ENCODE measurements at places on chromosomes 5 and 9.

DNA sequence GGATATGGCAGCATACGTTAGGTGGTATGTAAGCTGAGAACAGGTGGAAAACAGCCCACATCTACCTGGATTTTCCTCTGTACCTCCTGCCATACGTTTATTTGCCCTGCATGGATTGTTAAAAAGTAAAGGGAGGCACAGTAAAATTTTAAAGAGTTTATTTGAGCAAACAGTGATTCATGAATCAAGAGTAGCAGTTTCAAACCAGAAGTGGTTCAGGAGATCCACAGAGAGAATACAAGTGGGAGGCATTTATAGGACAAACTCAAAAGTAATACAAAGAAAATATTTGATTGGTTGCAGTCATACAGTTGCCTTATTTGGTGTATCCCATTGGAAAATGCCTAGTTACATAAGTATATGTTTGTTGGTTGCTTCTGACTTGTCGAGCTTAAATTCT is 117.6 kb downstream of the FAM170A start:
- DNase-seq, result no peak

DNA sequence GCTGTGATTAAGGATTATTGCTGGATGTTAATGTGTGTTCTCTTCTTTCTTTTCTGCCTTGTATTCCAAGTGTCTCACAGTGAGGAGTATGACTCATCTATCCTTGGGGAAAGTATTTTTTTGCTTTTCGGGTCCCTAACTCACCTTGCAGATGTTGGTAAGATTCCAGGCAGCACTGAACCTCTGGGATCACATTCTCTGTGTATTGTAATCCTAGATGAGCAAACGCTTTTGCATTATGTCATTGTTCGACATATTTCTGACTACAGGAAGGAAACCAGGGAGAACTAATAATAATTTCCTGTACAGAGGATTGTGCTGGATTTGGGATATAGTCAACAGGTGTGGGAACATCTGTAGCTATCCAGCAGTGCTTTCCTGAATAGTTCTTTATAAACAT is 246.1 kb upstream of the TUT7 start:
- DNase-seq, result no peak

- peak; percentile 88 for DNase-seq
Observed at GRCh38 chr5:146048994-146049703, 56.2 kb downstream of the PLAC8L1 start.

GRCh38 chr5:122342256-122342655 is 30.2 kb downstream of the SNCAIP start:
- DNase-seq, result no peak

DNA sequence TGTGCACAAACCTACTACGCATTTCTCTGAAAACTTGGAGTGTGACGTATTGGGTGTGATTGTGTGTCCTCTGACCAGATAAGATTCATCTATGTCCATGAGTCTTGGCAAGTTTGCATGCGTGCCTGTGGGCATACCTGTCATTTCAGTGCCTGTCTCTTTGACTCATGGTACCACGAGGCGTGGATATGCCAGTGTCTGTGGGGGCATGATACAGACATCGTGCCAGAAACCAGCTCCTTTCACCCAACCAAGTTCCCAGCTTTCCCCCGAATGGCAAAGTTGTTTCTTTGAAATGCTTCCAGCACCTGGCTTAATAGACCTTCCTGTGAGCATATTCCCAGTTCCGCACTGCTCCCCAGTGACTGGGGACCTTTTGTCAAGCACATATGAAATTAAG is 241.9 kb upstream of the MVB12B start:
- DNase-seq, result no peak

- no peak for DNase-seq
Observed at GRCh38 chr5:113344973-113345940, 89.5 kb downstream of the TSSK1B start.

- no peak for DNase-seq
Observed at GRCh38 chr9:70091572-70091971, 47.9 kb downstream of the MAMDC2 start.

DNA sequence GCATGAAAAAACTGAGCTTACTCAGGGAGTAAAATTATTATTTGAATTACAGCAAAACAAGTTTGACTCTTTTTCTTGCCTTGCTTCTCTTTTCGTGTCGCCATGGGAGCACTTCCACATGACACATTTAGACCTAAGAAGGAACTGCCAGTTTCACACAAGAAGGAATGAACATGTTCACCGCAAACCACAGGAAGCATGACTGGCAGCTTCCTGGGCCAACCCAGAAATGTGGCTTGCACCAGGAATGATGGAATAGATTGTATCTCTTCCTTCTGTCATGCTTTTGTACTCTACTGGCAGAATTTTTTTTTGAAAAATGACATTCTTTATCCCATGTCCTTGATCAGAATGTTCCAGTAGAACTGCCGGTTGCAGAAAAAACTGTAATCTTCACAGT is 32.9 kb upstream of the MAN2A1 start:
- peak; percentile 83 for DNase-seq

DNA sequence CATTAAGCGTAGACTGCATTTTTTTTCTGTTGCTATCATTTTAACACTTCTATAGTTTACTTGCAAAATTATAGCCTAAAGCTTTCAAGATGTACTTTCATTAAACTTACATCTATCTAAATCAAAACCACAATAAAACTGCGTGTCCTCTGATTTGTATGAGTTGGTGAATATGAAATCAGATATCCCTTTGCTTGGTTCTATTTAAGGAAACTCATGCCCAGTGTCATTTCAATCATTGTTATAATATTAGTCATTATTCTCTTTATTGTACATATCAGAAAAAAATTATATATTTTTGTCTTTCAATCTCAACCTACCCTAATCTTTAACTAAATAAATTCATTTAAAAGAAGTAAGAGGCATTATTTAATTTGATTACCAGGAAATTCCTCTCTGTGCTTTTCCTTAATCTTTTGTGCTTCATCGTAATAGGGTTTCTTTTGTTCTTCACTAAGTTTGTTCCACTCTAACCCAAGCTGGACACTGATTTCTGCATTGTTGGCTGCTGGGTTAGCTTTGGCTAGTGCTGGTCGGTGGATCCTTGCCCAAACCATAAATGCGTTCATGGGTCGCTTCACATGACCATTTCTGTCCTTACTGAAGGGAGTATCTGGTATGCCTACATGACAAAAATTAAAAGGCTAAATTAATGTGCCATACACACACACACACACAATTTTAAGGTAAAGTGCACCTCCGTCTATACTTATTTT is 3.8 kb downstream of the SOX30 start:
- no peak for DNase-seq

GRCh38 chr9:77725820-77726219 is 77.7 kb upstream of the GNA14 start:
- DNase-seq, result no peak

GRCh38 chr5:142262683-142263082 is 62.1 kb downstream of the SPRY4 start:
- no peak for DNase-seq

DNA sequence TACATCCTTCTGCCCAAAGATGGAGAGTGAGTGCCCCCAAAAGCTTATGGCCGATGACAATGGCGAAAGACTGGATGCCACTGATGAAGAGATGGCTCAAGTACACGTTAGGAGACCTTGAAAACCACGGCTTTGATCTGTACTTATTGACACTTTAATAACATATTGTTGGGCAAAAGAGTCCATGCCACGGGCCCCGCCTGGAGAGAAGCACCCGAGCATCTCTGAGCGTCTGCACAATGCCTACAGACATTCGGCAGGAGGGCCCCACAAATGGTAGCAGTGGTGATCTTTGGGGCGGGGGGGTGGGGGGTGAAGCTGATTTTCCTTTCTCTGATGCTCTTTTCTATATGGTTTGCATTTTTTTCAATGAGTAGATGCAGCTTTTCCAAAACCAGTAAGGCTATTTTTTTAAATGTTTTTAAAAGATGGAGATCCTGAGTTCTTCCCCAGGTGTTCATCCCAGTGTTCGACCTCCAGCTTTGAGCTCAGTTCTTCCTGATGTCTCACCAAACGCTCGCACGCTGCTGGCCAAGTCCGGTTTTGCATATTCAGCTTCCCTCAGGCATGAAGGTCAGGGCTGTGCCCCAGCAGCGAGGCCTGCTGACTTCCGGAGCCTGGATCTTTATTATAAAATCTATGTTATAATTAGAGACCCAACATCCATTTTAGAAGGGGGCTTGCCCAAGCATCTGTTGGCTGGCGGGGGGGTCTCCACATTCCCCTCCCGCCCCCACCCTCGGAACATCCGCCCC is 34.3 kb upstream of the BARHL1 start:
- no peak for DNase-seq

- DNase-seq, result peak; percentile 72
Observed at GRCh38 chr5:76715736-76716455, at the start of gene F2R. F2R (plus strand) TSS chr5:76716126; CDS start chr5:76716308, 182 bp downstream.

DNA sequence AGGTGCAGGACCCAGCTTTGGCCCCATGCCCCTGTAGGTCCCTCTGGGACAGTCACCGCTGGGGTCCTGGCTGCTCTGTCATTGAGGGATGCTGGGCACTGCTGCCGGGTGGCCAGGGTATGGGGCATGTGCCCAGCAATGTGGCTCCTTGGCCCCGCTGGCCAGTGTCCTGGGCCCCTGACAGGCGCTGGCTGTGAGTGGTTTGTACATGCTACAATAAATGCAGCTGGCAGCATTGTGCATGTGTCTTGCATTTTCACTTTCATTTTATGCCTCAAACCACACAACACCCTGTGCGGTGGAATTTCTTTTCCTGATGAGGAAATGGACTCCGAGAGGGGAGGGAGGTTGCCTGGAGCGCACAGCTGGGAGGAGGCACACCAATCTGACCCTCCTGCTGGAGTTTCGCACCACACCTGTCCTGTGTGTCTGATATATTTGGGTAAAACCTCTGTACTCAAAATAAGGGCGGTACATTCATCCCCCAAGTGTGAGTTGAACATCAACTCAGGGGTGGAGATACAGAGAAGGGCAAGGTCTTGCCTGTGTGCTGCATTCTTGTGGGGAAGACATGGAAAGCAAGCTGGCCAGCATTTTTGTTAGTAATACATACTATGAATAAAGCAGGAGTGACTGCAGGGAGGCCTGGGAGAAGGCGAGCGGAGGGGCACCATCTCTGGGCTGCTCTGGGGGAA is 11.7 kb downstream of the TSPAN17 start:
- DNase-seq, result no peak

GRCh38 chr5:76402251-76402885 is 717 bp upstream of the IQGAP2 start:
- DNase-seq, result peak; percentile 8

- DNase-seq, result no peak
Observed at GRCh38 chr5:174715804-174716203, 8.6 kb upstream of the MSX2 start.

- no peak for DNase-seq
Observed at GRCh38 chr5:151244206-151244605, 8.8 kb upstream of the GM2A start.

DNA sequence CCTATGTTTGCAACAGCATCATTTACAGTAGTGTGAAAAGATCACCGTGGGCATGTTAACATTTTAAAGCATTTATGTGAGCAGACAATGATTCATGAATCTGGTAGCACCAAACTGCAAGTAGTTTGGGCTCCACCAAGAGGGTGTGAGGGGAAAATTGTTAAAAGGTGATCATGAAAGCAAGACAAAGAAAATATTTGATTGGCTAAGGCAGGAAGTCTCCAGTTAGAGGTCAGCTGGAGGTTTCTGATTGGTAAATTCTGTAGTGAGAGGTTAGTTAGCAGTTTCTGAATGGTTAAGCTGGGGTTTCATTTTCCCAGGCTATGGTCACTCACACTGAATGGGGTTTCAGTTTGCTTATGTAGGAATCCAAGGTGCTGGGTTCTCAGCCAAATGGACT is 13.5 kb upstream of the DRD1 start:
- no peak for DNase-seq

GRCh38 chr5:89034588-89034987 is 151.6 kb upstream of the MEF2C start:
- peak; percentile 12 for DNase-seq

DNA sequence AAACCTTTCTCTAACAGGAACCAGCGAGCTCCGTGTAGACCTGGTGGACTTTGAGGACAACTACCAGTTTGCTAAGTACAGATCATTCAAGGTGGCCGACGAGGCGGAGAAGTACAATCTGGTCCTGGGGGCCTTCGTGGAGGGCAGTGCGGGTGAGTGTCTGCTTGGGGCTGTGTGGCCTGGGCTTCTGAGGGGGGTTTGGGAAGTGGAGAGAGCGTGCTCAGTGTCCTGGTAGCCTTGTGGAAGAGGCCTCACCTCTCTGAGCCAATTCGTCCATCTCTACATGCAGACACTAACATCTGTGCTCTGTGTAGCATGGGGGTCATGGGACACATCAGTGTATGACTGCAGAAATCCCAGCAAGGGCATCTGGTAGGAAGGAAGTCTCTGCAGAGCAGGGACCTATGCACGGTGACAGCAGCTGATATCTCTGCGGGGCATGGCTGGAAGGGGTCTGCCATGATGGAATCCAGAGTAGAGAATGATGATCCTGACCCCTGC is 5.9 kb downstream of the FCN2 start:
- no peak for DNase-seq

DNA sequence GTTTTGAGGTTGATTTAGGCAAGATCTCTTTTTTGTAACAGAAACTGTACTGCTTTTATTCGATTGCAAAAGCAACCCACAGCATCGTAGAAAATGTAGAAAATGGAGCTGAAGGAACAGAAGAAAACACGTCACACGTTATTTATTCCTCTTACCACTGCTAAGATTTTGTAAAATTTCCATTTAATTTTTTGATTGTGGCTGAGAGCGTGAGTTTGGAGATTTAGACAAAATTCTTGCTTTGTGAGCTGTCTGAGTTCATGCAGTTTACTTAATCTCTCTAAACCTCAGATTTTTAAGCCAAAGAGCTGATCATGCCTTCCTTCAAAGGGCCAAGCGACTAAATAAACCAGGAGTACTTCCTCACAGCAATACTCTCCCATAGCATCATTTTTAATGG is 24.8 kb downstream of the DPYSL3 start:
- peak; percentile 50 for DNase-seq

DNA sequence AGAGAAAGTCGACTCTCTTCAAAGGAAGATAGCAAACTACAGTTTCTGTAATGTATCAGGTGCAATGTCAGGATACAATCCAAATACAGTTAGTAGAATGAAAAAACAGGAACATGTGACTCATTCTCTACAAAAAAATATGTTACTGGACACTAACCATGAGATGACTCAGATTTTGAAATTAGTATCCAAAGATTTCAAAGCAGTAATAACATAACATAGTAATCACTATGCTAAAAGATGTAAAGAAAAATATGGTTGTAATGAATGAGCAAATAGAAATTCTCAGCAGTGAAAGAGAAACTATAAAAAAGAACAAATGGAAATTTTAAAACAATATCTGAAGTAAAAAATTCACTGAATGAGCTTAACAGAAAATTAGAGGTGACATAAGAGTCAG is 42.3 kb downstream of the SHOC1 start:
- no peak for DNase-seq

DNA sequence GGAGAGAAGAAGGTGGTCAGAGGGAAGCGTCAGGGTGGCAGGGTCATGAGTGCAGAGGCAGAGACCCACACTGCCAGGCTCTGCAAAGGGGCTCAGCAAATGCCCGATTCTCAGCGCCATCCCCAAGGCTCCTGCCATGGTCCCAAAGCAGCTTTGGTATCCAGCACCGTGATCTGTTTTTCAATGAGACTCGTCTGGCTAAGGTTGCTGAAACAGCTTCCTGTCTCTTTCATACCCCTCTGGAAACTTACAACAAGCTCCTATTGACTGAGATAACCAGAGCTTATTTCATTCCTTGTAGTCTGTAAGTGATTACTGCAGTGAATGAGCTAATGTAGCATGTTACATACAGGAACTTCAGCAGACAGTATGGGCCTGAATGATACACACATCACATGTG is 568.6 kb upstream of the DAP start:
- DNase-seq, result no peak
